Stimulated activated CD4-positive, alpha-beta T cell treated with anti-CD3 and anti-CD28 coated beads, Interleukin-15, amount 100 ng/mL, for 24 hours (primary cell): ENCODE measurements at places on chromosomes 11 and 22.

- DNase-seq, result no peak
Measured at GRCh38 chr11:115123641-115124040, 380.6 kb downstream of the CADM1 start.

DNA sequence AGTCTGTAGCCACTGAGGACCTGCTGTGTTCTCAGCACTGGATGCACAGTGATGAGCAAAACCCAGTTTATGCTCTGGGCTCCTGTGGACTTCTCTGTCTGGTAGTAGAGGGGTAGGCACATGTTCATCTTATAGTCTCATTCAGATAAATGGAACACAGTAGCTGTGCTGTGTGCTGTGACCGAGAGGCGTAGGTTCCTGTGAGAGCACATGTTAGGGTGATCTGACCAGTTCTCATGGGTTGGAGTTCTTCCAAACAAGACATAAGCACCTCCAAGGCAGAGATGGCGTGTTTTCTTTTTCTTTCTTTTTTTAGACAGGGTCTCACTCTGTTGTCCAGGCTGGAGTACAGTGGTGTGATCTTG is 154.8 kb upstream of the RASSF10 start:
- no peak for DNase-seq

DNA sequence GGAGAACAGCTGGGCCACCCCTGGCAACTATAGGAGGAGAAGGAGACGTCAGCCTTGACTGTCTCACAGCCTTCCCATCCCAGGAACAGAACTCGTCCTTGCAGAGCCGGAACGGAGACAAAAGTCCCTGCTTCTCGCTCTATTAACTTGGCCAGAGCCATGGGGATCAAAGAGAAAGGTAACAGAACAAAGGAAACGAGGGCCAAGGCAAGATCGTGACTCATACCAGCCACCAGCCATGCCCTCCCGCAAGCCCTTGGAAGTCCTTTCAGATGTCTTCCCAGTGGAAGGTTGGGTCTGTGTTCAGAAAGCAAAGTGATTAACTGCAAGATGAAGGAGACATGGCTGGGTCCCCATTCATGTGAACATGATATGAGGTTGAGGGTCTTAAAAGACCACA is 64.7 kb downstream of the PDE2A start:
- DNase-seq, result no peak

GRCh38 chr11:130668751-130669150 is 220.3 kb downstream of the ADAMTS15 start:
- no peak for DNase-seq

DNA sequence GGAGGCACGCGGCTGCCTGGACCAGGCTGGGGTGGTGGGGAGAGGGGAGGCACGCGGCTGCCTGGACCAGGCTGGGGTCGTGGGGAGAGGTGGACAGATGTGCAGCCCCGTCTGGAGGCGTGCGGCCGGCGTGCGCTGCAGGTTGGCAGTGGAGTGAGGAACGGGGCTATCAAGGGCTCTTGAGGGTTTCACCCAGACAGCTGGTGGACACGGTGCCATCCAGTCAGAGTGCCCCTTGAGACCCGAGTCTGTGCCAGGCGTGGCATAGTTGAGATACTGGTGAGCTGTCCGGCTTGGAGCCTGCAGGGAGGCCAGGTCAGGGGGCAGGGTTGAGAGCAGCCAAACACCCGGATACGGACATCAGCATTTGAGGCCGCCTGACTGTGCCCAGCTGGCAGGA is 1.5 kb upstream of the GRAMD4 start:
- no peak for DNase-seq

GRCh38 chr11:64667154-64667745 is 55.7 kb downstream of the NRXN2 start:
- no peak for DNase-seq

DNA sequence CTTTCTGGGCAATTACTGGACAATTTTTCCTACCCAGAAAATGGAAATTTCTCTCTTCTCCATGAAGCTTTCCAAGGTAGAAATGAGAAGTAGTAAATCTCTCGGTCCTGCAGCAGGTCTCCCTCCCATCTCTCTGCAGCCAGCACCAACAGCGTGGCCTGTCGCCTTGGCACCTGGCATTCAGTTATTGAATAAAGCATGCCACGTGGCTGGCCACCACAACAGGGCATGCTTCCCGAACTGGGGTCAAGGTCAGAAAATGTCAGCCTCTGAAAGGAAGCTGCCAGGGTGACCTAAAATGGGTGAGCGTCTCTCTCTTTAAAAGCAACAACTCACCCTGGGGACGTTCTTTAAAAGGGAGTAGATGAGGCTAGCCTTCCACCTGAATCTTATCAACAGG is 14.0 kb downstream of the CACNG2 start:
- DNase-seq, result no peak

DNA sequence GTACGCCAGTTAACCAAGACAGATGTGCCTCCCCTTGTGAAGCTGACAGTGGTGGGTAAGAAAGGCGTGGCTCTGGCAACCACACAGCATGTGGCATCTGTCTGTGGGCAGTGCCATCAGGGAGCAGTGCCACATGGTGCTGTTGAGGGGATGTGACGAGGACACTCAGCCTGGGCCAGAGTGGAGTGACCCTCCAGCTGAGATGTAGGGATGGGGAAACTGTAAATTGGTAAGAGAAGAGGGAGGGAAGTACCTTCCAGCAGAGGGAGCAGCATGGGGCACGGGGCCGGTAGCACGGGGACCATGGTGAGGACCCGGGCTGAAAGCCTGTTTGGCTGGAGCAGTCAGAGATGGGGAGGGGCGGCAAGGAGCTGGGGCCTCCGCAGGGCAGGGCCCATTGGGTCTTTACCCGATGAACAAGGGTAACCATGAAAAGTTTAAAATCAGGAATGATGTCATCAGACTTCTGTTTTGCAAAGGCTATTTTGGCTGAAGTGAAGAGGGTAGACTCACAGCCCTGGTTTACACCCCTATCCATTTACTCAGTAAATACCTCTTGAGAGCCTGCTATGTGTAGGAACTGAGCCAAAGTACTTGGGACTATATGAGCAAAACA is 10.4 kb downstream of the TMPRSS6 start:
- no peak for DNase-seq

GRCh38 chr11:9738116-9738515 is 74.2 kb downstream of the SWAP70 start:
- no peak for DNase-seq

- no peak for DNase-seq
Measured at GRCh38 chr22:46113910-46114517, 36.3 kb upstream of the PPARA start.

DNA sequence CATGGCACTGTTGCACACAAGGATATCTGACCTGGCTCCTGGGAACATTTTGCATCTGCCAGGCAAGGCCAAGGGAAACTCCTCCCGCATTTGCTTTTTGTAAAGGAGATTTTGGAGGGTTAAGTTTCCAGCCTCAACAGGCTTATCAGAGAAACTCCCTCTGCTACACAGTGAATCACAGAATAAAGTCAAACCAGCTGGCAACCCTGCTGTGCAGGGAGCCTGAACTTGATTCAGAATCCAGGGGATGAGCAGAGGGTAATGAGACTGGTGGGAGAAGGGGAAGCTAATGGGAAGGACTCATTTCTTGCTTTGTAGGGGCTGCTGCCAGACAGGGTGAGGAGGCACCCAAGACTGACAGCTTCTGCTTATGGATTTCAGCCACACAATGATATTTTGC is 185.3 kb upstream of the ISX start:
- no peak for DNase-seq

DNA sequence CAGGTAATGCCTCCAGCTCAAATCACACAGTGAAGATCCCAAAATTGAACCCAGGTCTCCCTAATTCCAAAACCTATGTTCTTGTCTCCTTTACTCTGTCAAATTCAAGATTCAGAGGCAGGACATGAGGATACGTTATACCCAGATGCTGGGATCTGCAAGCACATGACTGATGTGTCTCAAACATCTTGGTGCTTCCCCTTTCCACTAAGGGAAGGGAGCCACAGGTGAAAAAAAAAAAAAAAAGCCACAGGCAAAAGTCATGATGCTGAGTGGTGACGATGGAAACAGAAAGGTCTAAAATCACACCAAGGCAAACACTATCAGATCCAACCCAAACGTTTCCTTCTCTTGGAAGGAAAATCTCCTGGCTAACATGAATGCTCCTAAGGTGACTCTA is 24.0 kb downstream of the ABTB2 start:
- no peak for DNase-seq

DNA sequence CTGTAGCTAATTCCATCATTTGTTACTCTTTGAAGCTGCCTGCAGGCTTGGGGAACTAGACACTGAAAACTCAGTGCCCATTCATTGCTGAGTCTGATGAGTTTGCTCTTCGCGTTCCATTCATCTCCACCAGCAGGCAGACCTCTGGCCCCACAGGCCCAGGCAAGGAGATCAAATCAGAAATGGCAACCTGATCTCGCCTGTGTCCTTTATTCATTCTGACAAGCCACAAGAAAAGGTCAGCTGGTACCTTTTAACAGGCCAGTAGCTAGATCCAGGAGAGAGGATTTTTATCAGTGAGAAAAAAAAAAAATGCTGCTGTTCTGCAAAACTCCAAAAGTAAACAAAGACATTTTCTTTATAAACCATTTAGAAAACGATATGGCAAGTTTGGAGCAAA is 742.5 kb downstream of the ETS1 start:
- DNase-seq, result no peak

GRCh38 chr11:76665172-76665571 is 5.4 kb downstream of the LRRC32 start:
- no peak for DNase-seq

DNA sequence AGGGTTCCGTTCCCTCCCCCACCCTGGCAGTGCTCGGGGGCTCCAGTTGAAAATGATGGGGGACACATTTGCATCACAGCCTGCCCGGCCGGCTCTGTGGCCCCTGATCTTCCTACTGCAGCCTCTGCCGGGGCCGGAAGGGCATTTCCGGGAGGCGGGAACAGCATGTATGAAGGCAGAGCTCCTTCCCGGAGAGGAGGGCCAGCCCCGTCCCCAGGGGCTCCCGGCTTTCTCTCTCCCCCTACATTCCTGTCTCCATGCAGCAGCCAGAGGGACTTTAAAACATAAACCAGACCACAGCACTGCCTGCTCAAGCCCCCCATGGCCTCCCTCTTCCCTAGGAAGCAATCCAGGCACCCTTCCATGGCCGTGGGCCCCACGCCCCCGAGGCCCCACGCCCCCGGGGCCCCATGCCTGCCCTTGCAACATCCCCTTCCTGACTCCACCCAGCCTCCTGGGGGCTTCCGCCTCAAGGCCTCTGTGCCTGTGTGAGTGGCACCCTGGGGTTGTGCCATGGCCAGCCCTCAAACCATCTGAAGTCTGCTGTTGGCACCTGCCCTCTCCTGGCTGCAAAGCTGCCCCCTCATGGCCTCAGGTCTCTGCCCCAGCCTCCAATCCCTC is 73.1 kb downstream of the CDKN1C start:
- no peak for DNase-seq

DNA sequence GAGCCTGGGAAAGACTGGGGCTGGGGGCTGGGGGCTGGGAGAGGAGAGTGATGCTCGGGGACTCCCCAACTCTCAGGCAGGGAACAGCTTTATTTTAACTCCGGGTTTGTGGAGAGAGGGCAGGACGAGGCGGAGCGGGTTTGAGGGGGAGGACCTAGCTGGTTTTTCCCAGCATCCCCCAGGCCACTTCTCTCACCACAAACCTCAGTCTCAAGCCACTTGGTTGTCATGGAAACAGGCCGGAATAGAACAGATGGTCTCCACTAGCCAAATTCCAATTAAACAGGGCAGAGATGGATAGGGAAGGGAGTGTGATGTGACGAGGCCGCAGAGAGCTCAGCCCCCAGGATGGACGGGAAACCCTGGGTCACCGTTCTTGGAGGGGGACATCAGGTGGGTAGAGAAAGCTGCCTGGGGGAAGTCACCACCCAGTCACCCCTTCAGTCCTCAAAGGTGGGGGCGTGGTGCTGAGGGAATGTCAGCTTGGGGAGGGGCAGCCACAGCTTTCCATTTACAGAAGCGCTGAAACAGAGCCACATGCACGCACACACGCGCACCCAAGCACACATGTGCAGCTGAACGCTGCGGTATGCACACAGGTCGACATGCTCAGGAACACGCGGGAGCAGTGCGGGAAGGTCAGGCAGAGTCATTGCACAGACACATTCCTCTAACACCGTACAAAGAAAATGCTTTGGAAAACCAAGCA is 19.2 kb downstream of the NECTIN1 start:
- DNase-seq, result peak; percentile 12

DNA sequence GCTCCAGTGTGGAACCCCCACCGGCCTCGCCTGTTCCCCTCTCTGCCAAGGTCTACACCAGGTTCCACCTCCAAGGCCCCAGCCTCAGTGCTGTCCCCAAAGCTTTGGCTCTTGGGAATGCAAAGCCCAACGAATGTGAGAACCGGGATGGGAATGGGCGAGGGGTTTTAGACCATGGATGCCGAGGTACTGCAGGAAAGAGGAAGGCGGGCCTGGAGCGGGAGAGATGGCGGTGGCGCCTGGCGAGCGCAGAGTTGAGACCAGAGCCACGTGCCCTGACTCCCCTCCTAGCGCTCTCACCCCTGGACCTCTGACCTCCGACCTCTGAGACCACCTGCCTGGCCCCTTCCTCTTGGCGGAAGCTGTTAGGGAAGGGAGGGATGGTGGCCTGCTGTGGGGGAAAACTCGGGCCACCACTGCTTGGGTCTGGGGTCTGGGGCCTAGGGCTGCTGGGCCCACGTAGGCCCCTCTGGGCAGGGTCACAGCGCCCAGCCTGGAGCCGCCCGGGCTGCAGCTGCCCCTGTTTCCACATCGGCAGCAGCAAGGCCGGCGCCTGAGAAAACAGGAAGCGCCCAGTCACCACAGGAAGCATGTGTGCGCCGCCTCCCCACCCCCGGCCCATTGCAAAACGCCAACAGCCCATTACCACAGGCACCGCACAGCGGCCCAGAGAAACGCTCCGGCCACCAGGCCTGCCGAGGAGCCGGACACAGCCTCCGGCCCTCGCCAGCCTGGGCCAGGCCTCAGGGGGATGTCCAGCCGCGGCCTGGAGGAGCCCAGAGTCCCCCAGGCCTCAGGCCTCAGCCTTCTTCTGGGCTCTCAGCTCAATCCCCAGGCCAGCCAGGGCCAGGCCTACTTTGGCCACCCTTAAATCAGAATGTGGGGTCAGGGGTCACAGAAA is 13.8 kb upstream of the SLC39A13 start:
- DNase-seq, result peak; percentile 73

DNA sequence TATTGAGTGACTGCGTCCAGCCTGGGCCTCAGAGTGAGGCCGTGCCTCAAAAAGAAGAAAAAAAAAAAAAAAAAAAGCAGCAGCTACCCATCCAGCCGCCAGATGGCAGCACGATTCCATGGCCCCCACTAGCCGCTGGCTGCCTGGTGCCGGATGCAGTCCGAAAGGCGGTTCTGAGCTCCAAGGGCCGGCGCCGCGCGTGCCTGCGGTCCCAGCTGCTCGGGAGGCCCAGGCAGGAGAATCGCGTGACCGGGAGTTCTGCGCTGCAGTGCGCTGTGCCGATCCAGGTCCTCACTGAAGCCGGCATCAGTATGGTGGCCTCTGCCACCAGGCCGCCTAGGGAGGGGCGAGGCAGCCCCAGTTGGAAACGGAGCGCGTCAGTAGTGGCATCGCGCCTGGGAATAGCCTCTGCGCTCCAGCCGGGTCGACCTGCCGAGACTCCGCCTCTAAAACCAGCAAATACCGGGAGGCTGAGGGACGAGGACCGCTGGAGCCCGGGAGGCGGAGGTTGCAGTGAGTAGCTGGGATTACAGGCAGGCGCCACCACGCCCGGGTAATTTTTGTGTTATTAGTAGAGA is 19.3 kb downstream of the SCARF2 start:
- DNase-seq, result peak; percentile 80

- DNase-seq, result no peak
Measured at GRCh38 chr11:3955299-3955665, 99.8 kb downstream of the STIM1 start.

- no peak for DNase-seq
Measured at GRCh38 chr11:77250881-77251640, 50.4 kb downstream of the GDPD4 start.

- DNase-seq, result no peak
Measured at GRCh38 chr11:128834157-128834556, 32.9 kb downstream of the KCNJ1 start.

GRCh38 chr22:48676266-48677167 is 1151.2 kb downstream of the BRD1 start:
- no peak for DNase-seq
